ACHN (cell line): ENCODE measurements at places on chromosomes 5 and 9.

GRCh38 chr5:168658394-168658793, 79.2 kb upstream of the PANK3 start:
- no peak for DNase-seq

- no peak for DNase-seq
These were observed 766 bp downstream of the NR5A1 start for GRCh38 chr9:124506433-124506832.

DNA sequence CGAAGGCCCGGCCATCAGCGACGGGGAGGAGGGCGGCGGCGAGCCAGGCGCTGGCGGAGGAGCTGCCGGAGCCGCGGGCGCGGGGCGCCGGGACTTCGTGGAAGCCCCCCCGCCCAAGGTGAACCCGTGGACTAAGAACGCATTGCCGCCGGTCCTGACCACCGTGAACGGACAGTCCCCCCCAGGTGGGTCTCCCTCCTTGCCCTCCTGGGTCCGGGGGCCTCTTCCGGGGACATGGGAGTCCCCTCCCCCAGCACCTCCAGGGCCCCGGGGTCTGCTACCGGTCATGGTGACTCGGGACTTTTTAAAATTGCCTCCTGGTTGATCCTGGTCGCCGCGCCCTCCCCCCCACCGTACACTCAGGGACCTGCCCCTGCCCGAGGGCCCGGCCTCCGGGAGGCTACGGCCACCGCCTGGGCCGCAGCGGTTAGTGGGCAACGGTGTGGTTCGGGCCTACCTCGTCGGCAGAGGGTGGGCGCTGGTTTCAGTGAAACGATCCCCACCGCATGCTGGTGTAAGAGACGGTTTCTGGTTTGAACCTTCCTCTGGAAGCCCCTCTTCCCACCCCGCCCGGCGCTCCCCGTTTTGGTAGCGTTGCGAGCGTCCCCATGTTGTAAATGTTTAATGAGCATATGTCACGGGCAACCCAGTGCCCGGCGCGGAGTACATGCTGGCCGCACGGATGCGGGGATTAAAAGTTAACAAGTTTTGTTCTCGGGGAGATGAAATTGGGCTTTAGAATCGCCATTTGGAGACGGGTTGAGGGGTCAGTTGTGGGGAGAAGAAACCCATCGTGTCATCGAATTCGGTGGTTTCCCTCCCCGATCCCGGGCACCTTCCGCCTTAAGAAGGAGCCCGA, 1.1 kb downstream of the LARP1 start:
- DNase-seq = peak; percentile 30

GRCh38 chr9:127179633-127180441, 57.4 kb upstream of the ANGPTL2 start:
- DNase-seq = no peak

DNA sequence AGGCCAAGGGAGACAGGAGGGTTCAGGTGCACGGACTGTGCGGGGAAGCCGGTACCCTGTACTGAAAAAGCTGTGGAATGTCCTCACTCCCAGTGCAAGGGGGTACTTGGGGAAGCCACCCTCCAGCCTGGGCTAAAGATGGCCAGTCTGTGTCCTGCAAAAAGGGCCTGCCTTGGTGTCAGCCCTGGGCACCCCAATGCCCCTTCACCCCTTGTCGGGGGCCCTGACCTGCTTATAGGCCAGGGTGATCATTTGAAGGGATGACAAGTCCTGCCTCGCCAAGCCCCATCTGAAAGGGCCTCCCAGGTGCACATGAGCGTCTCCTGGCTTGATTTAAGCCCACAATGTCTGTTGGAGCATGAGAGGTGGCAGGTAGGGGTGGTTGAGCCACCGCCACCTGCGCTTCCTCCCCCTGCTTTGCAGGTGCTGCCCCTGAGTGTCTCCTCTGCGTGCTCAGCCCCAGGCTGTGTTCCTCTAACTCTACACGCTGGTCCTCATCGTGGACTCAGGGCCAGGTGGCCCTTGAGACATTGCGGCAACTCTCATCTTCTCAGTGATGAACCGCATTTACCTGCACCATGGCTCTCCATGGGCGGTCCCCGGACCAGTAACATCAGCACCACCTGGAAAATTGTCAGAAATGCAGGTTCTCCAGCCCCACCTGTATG, 97.0 kb downstream of the ANKRD33B start:
- no peak for DNase-seq

DNA sequence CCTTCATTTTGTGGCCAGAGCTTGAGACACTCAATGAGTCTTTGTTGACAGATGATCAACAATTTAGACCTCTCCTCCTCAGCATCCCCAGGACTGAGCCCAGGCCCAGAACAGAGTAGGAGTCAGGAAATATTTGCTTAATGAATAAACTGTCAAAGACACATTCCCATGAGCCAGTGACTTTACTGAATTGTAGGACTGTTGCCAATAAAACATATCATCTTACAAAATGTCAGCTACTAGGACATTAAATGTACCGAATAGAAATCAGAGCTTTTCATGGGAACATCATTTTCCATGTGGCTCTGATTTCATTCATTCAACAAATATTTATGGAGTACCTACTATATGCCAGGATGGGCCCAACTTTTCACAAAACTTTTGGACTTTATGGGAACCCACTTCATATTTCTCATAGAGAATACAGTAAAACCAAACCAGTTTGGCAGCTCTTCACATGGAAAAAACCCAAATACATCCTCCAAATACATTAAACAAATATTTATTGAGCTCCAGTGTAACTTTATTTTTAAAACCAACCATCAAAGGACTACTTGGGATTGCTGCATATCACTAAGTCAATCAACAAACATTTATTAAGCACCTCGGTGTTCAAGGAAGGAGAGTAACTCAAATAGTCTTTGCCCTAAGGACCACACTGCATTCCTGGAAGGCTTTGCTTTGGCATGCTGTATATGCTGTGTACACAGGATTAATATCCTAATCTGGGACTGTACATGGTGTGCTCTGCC, 11.4 kb downstream of the VDAC1 start:
- DNase-seq = no peak

GRCh38 chr5:159215886-159216285, 6.5 kb upstream of the RNF145 start:
- DNase-seq = no peak

DNA sequence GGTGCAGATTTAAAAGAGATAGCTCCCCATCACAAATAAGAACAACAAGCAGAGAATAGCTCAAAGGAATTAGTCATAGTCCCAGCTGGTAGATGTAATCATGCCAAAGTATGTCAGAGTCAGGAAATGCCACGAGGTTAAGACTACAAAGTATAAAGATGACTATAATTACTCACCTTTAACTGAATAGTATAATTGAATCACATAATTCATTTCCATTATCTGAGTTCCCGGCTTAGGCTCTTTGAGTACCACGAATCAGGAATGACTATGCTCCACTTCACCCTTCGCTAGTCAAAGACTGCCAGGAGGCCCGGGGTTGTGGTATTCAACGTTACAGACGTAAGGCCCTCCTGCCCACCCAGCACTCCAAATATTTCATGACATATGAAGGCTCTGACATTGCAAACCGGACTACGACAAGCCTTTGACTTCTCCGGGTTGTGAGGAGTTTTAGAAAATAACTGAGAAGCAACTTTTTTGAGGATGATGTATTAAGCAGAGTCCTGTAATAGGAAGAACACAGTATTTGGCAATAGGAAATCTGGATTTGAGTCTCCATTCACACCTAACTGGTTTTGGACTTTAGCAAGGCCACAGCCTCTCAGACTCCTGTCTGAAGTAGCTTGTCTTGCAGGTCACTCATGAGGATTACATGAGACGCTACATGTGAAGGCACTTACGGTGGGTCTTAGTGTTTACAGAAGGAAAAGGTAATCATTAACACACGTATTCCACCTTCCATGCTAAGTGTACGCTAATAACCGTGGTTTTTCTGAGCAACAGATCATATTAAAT, 64.6 kb downstream of the ENC1 start:
- DNase-seq = peak; percentile 47

DNA sequence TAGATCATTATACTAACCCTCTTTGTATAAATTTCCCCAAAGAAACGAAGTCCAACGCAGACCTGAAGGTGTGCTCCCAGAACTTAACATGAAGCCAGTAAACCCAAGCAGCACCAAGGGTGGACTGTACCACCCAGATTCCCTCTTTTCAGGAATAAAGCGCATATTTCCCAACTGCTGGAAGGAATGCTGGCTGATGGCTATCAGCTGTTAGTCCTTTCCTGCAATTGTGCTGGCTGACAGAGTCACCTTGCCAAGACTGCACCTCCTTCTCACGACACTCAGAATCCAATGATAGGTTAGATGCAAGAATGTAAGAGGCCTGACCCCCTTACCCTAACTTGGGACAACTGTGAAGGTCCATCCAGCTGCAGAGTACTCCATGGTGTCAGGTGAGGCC, 93.9 kb downstream of the MAPKAP1 start:
- no peak for DNase-seq

DNA sequence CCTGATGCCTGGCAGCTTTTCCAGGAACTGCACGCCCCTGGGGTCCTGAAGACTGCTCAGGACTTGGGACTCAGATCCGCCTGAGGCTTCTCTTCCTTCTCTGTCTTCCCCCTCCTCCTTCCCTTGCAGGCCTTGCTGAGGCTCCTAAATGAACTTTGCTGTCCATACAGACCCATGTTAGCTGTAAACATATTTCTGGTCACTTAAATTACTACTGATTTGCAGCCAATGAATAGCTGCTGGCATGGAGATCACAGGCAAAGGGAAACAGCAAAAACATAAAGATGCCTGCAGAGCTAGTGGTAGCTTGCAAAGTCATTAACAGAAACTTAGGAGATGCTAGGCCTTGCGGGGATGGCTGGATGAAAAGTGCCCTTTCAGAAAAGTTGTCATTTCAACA, 261.9 kb downstream of the GADD45G start:
- no peak for DNase-seq

DNA sequence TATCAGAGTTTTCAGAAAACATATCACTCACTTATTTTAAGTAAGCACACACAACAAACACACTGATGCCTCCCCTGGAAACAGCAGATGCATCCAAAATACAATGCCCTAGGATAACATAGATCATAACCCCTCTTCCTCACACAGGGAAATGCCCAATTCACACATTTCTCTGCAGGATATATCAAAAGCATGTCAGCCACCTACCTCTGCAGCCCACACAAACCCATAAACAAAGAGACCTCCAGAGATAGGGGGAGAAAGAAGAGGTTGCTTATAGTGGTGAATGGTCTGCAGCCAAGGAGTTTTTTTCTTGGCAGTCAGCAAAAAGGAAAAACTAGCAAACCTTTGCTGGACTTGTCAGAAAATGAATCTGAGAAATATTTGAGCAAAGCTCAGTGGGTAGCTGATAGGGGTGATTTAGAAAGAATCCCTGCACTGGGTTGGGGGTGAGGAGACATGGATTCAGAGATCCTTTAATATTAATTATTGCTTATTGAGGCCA, 36.1 kb downstream of the ABLIM3 start:
- DNase-seq = no peak
